ENCODE measurements at places on chromosomes 4 and X.

- no peak for DNase-seq
Measured at GRCh38 chrX:130649738-130650137, 248.0 kb downstream of the RBMX2 start.

- no peak for DNase-seq
Measured at GRCh38 chr4:140969296-140969695, 164.0 kb downstream of the RNF150 start.

GRCh38 chr4:125365731-125366130 lies 51.0 kb downstream of the FAT4 start:
- no peak for DNase-seq

GRCh38 chrX:129565046-129565650 lies 25.1 kb downstream of the OCRL start:
- DNase-seq = no peak

GRCh38 chrX:141341341-141341740 lies 99.0 kb upstream of the SPANXC start:
- DNase-seq = peak; percentile 81

DNA sequence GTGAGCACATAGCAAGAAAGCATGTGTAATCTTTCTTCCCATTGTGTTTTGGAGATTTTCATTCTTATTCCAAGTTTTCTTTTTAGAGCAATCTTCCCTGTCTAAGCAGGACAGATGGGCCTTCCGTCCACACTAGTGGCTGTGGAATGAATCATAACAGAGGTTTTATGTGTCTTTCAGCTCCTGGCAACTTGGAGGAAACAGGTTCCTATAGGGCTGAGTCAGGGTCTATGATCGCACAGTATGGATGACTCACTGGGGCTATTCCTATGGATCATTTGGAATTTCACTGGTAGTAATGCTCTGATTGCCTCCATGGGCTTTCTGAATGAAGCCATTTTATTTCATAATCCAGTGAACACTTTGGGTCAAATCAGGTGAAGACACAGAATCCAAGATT lies 51.8 kb upstream of the CBLL2 start:
- DNase-seq = peak; percentile 95

DNA sequence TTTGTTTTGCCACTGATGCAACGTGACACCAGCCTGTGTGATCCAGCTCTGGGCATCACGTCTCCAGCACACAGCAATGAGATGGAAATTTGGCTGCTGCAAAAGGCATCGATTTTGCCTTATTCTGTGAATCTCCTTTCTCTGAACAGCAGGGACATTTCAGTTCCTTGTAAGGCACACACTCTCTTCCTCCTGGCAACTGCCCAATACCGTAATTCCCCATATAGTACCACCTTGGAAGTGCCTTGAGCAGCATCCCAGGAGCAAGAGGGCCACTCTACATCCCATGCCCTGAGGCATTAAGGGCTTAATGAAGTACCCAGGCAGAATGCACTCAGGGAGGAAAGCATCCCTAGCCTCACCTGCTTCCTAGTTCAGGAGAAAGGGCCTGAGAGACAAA lies 10.5 kb upstream of the MAMLD1 start:
- DNase-seq = peak; percentile 8

GRCh38 chr4:36467670-36468069 lies 186.3 kb downstream of the DTHD1 start:
- no peak for DNase-seq

- peak; percentile 24 for DNase-seq
Measured at GRCh38 chr4:184506527-184507121, 32.3 kb upstream of the IRF2 start.
